ENCODE measurements at places on chromosomes 6 and 20.

DNA sequence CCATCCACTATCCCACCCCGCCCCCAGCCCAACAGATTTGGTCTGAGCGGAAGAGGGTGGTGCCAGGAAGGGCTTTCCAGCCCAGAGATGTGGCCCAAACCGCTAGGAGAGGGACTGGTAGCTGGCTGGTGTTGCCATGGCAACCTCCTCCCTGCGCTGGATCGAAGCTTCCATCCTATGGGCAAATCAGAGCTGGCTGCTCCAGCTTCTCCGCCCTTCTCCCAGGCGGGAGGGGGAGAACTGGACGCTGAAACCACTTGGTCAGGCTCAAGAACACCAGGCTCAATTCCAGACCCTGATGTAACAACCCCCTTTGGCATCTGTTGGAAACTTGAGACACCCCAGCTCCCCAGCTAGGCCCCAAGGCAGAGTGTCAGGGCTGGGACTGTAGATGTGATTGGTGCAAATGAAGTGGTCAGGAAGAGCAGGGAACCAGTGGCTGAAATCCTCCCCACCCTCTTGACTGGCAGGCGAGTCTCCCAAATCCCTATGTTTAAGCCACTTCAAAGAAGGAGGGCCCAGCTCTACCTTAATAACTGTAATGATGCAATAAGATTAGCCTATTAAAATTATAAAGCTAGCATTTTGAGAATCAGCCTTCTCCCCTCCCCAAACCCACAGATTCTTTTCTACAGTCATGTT, 4.2 kb downstream of the RIMS4 start:
- no peak for DNase-seq

GRCh38 chr6:3894590-3895311, 45.6 kb downstream of the FAM50B start:
- DNase-seq: no peak

GRCh38 chr6:34472425-34472824, 6.5 kb downstream of the PACSIN1 start:
- DNase-seq: no peak

DNA sequence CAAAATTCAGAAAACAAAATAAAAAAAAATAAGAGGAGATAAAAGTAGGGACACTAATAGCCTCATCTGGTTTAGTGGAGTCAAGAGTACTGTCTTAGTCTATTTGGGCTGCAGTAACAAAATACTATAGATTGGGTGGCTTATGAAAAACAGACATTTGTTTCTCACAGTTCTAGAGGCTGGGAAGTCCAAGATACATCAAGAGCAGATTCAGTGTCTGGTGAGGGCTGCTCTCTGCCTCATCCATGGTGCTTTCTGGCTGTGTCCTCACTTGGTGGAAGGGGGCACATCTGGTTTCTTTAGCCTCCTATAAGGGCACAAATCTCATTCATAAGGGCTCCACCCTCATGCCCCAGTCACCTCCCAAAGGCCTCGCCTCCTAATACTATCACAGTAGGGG, 26.0 kb downstream of the NRSN1 start:
- no peak for DNase-seq

DNA sequence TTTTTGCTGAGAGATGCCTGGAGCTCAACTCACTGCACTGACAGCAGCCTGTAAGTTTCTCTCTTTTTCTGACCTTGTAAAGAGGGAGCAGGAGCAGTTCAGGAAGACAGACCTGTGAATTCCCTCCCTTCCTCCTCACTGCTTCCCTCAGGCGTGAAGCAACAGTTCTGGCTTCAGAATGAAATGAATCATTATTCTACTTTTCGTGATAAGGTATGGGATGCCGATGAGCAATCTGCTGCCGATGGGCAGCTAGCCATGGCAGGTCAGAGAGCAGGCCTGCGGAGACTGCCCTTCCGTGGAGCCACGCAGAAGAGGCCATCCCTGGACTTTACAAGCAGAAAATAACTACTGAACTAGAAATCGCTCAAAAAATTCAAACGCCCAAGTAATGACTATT, 426.5 kb upstream of the RNF217 start:
- no peak for DNase-seq

DNA sequence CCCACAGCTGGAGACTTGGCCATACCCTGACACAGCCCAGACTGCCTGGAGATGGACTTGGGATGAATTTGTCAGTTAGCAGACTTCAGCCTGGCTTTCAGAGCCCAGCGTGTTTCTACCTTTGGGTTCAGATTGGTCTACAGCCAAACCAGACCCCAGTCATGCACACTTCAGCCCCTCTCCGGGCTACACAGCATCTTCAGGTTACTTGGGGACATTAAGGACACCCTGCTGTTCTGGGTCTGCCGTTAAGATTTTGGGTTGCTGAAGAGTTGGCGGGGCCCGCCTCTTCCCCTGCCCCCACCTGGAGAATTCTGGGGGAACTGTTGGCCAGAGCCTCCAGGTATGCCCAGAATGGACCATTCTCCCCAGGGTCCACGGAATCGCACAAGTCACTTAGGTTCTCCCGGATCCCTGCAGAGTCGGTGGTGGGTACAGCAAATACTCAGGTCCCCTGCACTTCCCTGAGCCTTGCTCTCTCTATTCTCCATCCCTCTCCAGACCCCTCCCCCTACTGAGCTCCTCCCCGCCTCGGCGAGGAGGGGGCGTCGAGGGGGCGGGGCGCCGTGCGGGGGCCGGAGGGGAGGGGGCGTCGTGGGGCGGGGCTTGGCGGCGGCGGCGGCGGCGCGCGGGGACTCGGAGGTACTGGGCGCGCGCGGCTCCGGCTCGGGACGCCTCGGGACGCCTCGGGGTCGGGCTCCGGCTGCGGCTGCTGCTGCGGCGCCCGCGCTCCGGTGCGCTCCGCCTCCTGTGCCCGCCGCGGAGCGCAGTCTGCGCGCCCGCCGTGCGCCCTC, at the start of gene PTK7:
PTK7 (plus strand) TSS at position 645 of the 794 bp plus-strand sequence. CDS start 175 bp downstream, outside the sequence.
- no peak for DNase-seq

DNA sequence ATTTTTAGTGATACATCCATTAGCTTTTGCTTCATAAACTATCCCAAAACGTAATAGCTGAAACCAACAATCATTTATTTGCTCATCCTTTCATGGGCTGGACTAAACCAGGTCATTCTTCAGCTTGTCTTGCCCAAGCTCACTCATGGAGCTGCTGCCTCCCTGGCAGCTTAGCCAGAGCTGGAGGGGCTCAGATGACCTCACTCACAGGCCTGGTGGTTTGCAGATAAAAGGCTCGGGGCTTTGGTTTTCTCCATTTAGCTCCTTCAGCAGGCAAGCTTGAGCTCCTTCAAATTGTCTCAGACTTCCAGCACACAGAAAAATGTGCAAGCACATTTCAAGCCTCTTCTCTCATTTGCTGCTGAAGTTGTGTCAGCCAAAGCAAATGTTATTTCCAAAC, 139.1 kb downstream of the BTBD3 start:
- no peak for DNase-seq
